ENCODE measurements at places on chromosomes 11 and 22.

DNA sequence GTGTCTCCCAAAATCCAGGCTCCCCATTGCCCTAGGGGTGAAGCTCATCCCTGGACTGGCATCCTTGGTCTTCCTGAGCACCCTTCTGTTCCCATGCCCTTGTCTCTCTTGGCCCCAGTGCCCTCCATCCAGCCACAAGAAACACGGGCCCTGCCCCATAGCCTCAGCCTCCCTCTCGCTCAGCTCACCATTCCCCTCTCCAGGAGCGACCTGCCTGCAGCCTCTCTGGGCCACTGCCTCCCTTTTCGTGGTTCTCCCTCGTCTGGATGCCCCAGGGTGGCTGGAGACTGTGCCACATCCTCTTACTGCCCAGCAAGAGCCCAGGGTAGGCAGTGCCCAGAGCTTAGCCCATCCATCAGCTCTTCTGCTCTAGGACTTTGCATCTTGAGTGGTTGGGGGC, 532.1 kb downstream of the TBC1D22A start:
- DNase-seq: no peak

DNA sequence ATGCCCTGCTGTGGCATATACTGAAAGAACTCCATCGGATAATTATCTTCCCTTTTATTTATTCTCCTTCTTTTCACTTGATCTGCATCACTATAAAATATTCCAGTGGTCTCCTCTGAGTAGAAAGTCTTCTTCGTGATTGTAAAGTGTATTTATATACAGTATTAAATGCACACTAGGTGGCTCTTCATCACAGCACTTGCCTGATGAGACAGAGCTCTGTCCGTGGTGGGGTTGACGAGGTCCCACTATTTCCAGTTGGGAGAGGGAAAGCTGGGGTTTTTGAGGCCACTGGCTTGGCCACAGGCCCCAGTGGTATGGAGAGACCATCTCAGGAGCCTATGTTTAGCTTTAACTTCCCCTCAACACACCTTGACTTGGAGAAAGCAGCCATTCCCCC, 31.6 kb upstream of the ZBTB16 start:
- DNase-seq: no peak

GRCh38 chr11:5596607-5597201, at the start of gene TRIM6:
TSS of gene TRIM6 (plus strand) at chr11:5596637. CDS start at chr11:5596898, 261 bp downstream.
- no peak for DNase-seq

GRCh38 chr11:86934926-86935579, 20.1 kb downstream of the FZD4 start:
- no peak for DNase-seq

DNA sequence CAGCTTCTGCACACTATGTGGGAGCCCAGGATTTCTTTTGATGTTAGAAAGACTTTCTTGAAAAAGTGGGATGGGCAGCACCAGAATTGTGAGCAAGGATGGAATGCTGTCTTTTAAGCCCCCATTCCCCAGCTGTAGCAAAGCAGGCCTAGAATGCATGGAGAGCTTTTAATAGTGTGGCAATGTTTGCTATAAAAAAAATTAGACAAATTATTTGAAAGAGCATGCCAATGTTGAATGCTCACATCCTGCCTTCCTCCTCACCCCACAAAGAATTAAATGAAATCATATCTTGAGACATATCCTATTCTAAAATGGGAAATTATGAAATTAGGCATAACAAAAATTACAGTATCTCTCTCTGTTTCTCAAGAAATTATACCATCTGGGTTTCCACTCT, 154.7 kb downstream of the C11orf91 start:
- no peak for DNase-seq
